Activated CD4-positive, alpha-beta T cell treated with anti-CD3 and anti-CD28 coated beads, Interleukin-2, Interleukin-4, amounts not matched to agents 100 ng/mL and 50 ng/mL, durations not matched to agents 16 hours and 8 hours (primary cell): ENCODE measurements at places on chromosomes 16 and 17.

- DNase-seq: peak; percentile 27
These were observed 666 bp downstream of the HGS start for GRCh38 chr17:81684442-81684911.

GRCh38 chr16:6574146-6574545 lies 758.5 kb upstream of the RBFOX1 start:
- DNase-seq: no peak

GRCh38 chr17:77709594-77709993 lies 248.9 kb upstream of the TNRC6C start:
- DNase-seq: no peak

DNA sequence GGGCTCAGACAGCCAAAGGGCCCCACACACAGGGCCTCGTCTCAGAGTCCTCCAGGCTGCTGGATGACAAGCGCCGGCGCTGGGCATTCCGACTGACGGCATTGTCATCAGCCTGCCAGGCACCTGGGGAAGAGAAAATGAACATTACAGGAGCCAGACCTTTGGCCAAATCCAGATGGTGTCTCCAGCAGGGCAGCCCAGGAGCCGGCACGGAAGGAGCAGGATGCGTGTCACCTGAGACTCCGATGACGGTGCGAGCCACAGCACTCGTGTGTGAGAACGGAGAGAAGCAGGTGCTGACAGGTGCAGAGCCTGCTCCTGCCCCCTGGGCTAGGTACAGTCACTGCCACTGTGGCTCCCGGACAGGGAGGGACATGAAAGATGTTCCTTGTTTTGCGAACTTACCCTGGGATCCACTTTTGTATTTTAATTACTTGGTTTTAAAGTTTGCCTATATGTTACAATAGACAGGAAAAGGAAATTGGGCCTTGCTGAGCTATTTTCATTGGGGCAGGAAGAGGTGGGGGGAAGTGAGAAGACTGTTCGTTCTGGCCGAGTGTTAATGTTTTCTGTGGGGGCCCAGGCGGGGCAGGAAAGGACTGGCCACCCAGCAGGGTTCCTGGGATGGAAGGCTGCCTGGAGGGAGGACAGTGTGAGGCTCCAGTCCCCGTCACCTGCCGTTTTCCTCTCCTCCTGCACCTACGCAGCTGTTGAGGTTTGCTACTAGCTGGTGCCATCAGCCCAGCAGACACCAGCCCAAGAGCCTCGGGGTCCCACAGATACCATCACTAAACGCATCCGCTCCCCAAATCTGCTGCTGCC lies 4.4 kb upstream of the FOXJ1 start:
- peak; percentile 19 for DNase-seq

GRCh38 chr17:61496957-61497653 lies 44.9 kb downstream of the TBX4 start:
- no peak for DNase-seq

- DNase-seq: no peak
These were observed 49.7 kb upstream of the ITGA2B start for GRCh38 chr17:44439168-44439567.

- DNase-seq: no peak
These were observed 23.1 kb downstream of the PDIA2 start for GRCh38 chr16:305916-306626.
